Spinal cord (tissue), 10 donors: ENCODE measurements at places on chromosomes 1 and 21.
A peak's percentile ranks its signal among the peaks of the same experiment; 100 is the strongest.

GRCh38 chr1:2044510-2045319 is 5.5 kb upstream of the PRKCZ start:
- peak; percentile 87 for DNase-seq

- DNase-seq = no peak
These were observed 102.1 kb downstream of the NRDC start for GRCh38 chr1:51776408-51776807.

DNA sequence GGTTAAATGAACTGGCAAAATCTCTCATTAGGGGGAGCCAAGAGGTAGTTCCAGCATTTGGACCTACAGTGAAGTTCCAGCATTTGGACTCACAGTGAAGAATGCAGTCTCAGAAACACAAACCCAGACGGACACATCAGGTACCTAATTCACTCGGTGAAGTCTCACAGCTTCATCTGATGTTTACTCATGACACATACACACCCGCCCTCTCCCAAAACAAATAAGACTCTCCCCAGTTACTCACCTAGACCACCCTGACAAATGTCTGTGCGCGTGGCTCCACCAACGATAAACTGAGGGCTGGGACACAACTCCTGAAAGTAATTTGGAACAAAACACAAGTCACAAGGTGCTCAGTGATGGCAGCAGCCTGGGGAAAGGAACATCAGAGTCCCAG is 11.4 kb downstream of the CAPN8 start:
- DNase-seq = no peak

GRCh38 chr21:22083899-22084298 is 1085.7 kb downstream of the NCAM2 start:
- DNase-seq = no peak

- DNase-seq = peak; percentile 43
These were observed 1.6 kb downstream of the SLC30A1 start for GRCh38 chr1:211577277-211577818.

DNA sequence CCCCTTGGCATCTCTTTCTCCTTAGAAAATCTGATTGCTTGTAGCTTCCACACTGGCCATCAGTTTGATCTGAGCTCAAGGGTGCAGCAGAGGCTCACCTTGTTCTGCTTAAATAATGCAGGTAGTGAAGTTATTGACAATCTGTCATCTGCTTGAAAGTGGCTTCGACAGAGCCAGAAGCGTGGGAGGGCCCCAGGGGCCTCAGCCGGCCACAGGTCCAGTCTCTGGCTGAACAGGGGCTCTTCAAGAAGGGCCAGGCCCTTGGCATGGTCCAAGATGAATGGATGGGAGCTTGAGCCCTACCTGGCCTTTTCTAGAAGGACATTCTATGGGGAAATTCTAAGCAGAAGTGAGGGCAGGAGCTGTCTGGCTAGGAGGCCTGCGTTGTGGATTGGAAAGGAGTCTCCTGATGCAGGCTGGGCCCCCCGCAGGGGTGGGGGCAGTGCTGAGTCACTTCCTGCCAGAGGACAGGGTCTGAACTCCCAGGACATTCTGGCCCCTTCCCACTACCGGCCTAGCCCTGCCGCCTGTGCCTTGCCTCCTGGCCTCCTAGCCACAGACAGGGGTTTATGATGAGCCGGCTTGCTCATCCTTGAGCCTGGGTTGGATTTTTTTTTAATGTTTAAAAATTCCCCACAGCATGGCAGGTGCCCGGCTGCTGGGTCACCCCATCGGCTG is 162.3 kb upstream of the VAMP3 start:
- no peak for DNase-seq

DNA sequence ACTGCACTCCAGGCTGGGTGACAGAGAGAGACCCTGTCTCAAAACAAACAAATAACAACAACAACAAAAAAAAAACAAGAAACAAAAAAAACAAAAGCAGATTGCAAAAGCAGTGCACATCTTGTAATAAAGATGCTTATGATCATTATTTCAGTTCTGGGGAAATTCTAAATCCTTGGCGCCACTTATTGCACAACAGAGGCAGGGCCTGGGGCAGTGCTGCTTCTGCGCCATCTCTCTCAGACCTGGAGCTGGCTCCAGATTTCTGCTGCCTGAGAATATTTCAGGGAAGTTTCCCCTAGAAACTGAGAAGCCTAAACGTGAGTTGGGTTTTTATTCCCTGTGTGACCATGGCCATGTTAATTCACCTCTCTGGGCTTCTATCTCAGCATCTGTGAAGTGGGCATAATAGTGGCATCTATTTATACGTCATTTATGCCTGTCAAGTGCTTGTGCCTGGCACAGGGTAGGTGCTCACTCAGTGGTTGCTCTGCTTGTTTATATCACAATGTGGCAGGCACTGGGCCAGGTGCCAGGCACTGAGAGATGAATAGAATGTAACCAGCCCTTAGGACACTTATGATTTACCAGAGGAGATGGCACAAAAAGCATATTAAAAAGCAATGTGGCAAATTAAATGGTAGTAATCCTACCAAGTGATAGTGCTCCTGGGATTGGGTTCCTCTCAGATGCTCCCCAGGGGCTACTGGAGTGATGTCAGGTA is 67.9 kb downstream of the MDM4 start:
- no peak for DNase-seq

DNA sequence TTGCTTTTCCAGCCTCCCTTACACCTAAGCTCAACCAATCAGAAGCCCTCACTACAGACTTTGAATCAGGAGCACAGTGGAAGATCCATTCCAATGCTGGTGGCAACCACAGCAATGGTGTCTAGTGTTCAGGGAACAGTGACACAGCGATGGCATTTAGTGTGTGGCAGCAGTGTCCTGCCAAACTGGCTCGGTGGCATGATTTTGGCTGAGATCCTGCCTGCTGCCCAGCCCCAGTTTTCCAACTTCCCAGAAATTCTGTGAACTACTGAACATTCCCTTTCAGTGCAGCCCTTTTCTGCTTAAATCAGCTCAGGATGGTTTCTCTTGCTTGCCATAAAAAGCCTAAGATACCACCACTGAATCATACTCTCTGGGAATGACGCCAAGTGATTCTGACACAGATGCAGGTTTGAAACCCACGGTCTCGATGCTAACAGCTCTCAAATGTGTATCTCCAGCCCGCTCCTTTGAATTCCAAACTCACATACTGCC is 8.8 kb downstream of the ASAP3 start:
- no peak for DNase-seq

DNA sequence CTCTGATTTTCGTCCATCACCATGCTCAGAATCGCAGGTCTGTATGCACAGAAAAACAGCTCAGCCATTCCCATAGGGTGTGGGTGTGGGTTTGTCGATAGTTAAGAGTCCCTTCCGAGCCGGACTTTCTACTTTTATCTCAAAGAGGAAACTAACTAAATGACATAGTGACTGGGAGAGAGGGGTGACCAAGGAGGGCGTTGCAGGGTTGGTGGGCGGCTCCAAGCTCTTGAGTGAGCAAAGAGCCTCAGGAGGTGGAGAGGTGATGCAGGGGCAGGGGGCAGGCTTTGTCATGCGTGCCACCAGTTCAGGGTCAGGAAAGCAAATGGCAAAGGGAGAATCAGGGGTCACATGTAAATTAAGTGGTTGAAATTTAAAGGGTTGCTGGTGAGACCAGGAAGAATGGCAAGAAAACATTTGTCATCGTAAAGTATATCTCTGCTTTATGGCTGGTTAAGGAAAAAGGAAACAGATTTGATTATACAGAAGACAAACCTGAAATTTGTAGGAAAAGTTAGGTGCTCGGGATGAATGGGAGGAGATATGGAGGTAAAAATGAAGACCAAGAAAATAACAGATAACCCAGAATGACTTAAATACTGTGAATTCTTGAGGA is 249.0 kb downstream of the SETD4 start:
- DNase-seq = no peak

- no peak for DNase-seq
These were observed 50.4 kb upstream of the CXADR start for GRCh38 chr21:17462276-17462981.

DNA sequence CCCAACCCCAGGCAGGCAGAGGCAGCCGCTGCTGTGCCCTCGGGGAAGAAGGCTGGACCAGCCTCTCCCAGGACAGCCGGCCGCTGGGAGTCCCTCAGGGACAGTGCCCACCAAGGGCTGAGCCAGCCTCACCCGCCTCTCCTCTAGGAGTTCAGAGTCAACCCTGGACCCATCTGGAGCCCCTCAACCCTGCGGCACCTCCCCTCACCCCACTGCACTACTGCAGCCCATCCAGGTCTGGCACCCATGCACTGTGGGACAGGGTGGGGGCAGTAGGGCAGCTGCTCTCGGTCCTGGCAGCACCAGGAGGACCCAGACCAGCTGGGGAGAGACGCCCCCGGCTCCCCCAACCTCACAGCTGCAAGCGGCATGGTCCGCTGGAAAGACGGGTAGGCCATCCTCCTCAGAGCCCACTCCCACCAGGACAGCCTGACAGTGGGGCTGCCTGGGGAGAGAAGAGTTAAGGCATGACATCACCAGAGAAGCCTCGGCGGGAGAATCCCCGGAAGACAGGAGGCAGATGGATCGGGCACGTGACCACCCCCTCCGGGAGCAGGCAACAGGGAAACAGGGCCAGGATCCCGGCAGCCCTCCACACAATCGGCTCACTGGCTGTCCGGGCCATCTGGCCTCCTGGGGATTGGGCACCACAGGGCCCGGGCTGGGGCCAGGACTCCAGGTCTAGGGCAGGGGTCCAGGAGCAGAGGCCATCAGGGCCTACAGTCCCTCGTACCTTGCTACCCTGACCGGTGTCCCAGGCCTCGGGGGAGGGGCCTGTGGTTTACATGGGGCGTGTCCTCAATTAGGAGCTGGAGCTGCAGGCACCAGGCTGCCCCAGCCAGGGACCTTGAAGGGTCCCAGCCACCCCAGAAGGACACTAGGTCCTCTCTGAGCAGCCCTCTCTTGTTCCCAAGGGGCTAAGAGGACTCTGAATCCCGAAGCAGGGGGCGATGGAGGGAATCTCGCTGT is 3.1 kb downstream of the ACAP3 start:
- peak; percentile 95 for DNase-seq

GRCh38 chr1:232725305-232726047 is 79.7 kb upstream of the MAP10 start:
- DNase-seq = no peak

DNA sequence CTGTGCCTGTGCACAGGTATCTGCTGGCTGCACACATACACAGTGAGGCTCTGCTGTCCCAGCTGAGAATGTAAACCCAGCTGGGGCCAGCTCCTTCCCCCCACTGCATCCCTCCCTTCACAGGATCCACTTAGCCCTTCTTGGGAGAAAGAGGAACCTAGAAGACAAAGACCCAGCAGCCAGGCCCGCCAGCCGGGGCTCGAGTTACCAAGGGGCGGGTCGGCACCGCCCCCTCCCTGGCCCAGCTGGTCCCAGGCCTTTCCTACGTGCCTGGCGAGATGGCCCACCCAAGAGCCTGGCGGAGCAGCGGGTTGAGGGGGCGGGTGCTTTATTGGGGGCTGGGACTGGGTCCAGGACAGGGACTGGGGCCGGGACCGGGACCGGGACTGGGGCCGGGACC is 2.1 kb downstream of the SH3BGRL3 start:
- DNase-seq = peak; percentile 35

DNA sequence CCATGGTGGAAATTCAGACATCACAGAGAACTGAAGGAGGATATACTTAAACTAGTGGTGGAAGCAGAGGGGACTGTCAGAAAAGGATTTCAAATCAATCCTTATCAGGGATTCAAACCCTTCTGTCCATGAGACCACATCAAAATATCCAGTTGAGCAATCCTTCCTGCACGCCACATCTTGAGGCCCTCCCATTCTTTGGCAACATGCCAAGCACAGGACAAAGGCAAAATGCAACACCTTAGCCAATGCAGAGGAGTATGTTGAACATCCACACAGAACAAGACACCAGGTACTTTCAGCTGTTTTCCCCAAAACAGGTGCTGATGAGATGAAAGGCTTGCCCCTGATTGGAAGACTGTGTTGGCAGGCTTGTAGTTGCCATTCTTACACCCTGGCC is 81.8 kb upstream of the PLXNA2 start:
- DNase-seq = no peak

DNA sequence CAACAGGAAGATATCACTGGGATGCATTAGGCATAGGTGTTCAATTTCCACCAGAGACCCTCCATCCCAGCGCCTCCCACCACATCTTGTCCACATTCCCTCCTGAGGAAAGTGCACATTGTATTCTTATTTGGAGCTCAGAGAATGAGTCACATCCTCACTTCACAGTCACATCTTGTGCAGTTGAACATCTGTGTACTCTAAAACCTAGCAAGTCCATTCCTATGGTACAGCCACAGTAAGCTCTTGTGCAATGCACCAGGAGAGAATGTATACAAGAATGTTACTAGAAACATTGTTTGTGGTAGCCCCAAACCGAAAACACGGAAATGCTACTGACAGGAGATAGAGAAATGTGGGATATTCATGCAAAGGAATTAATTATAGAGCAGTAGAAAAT is 1.6 kb upstream of the KDF1 start:
- no peak for DNase-seq

- no peak for DNase-seq
These were observed 47.9 kb downstream of the MACO1 start for GRCh38 chr1:25478633-25479032.

- DNase-seq = no peak
These were observed 45.2 kb downstream of the MIGA1 start for GRCh38 chr1:77824694-77825093.

GRCh38 chr1:25640646-25641328 is 24.2 kb downstream of the MAN1C1 start:
- no peak for DNase-seq

- DNase-seq = no peak
These were observed 29.8 kb downstream of the ZNF281 start for GRCh38 chr1:200379940-200380588.

DNA sequence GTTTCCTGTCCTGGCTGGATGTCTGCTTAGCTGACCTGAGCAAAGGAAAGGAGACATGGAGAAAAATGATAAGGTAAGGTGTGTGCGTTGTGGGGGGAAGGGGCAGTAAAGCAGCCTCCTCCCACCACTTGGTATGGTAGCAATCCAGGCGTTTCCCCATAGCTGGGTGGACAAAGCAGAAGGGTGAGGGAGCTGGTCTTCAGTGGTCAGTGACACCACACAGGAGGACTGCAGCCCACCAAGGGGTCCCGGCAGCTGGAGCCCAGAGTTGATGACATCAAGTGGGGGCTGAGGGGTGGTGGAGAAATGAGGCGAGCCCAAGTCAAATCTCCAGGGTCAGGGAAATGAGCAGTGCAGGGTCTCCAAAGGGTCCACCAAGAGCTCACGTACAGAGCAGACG is 69.3 kb upstream of the LRRN2 start:
- no peak for DNase-seq

- no peak for DNase-seq
These were observed 2.1 kb downstream of the C1orf167 start for GRCh38 chr1:11764115-11764514.

DNA sequence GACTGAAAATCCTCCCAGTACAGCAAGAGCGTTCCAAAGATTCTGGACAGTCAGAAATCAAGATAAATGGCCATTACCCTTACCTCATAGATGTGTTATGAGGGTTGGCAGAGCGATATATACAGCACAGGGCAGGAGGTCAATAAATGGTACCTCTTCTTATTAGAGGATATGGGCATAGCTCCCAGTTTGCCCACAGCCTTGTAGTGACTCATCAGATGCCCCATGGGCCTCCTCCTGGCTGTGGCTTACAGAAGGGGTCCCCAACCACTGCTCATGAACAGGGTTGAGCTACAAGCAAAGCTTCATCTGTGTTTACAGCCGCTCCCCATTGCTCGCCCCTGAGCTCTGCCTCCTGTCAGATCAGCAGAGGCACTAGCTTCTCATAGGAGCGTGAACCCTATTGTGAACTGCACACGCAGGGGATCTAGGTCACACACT is 7.3 kb upstream of the IFNGR2 start:
- no peak for DNase-seq
